Left kidney (tissue), 8 donors: ENCODE measurements at places on chromosomes 7 and 10. TPM values are rescaled to one million over a fixed set of nuclear protein-coding genes. Genes with fewer than 3 reads are reported as not detected.

Gene EPHB4
- 85.3 TPM for polyA plus RNA-seq

Gene FAM53B
- 23.4 TPM for polyA plus RNA-seq

Gene FOXI2
- polyA plus RNA-seq, result 1.2 TPM

DNA sequence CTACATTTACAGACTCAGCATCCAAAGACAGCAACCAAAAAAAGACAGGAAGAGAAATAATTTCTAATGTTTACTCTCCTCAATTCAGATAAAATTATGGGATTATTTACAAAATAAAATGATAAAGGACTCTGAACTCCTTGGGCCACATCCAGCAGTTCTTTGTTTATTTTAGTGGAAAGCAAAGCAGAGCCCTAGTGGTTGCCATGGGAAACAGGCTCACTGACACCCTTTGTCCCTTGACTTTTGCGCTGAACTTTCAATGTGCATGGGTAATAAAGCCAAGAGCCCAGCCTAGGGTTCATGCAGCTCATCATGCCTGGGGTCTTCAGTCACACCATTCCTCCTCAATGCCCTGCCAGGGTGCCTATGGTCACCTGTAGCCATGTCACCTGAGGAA lies 442.6 kb upstream of the IGFBP3 start:
- DNase-seq, result no peak

DNA sequence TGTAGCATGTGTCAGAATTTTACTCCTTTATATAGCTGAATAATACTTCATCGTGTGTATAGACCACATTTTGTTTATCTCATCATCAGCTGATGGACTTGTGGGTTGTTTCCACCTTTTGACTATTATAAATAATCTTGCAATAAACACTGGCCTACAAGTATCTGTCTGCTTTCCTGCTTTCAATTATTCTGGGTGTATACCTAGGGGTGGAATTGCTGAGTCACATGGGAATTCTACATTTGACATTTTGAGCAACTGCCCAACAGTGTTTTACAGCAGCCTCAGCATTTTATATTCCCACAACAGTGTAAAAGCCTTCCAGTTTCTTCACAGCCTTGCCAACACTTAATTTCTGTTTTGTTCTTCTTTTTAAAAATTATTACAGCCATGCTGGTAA lies 200.3 kb upstream of the PRSS1 start:
- DNase-seq, result no peak

Gene CCDC3
- polyA plus RNA-seq, result 14.2 TPM
